ENCODE measurements at places on chromosomes 6 and 20. TPM values are rescaled to one million over a fixed set of nuclear protein-coding genes. Genes with fewer than 3 reads are reported as not detected.

The EFCAB8 gene
- not detected for total RNA-seq

The TRAPPC3L gene
- 0.17 TPM for total RNA-seq

The NFATC2 gene
- 0.23 TPM for total RNA-seq

The HLA-DRA gene
- total RNA-seq: 0.53 TPM

The SLC13A3 gene
- not detected for total RNA-seq

The SLC17A4 gene
- total RNA-seq: not detected

The DBNDD2 gene
- 2.7 TPM for total RNA-seq

The ARFGAP1 gene
- total RNA-seq: 19.6 TPM

The PROKR2 gene
- not detected for total RNA-seq

The APOBEC2 gene
- not detected for total RNA-seq

The IRAK1BP1 gene
- 1.2 TPM for total RNA-seq

The KHDRBS2 gene
- total RNA-seq: not detected

The PRPH2 gene
- total RNA-seq: not detected

The VSTM2L gene
- total RNA-seq: 1.6 TPM

The MYLK4 gene
- total RNA-seq: 0.48 TPM

The PTCHD4 gene
- 3.9 TPM for total RNA-seq

All from H4 (cell line).